ENCODE measurements at places on chromosomes 2 and 18. TPM values are rescaled to one million over a fixed set of nuclear protein-coding genes. Genes with fewer than 3 reads are reported as not detected.

The COL6A3 gene
- 0.72 TPM for total RNA-seq

The CCDC88A gene
- 111 TPM for total RNA-seq

The IWS1 gene
- total RNA-seq = 62.4 TPM

The UGT1A10 gene
- not detected for total RNA-seq

The ALLC gene
- not detected for total RNA-seq

The HOXD13 gene
- not detected for total RNA-seq
